Stimulated activated CD8-positive, alpha-beta memory T cell treated with anti-CD3 and anti-CD28 coated beads, Interleukin-4, amount 100 ng/mL, for 48 hours (primary cell): ENCODE measurements at places on chromosomes 1 and 21.

DNA sequence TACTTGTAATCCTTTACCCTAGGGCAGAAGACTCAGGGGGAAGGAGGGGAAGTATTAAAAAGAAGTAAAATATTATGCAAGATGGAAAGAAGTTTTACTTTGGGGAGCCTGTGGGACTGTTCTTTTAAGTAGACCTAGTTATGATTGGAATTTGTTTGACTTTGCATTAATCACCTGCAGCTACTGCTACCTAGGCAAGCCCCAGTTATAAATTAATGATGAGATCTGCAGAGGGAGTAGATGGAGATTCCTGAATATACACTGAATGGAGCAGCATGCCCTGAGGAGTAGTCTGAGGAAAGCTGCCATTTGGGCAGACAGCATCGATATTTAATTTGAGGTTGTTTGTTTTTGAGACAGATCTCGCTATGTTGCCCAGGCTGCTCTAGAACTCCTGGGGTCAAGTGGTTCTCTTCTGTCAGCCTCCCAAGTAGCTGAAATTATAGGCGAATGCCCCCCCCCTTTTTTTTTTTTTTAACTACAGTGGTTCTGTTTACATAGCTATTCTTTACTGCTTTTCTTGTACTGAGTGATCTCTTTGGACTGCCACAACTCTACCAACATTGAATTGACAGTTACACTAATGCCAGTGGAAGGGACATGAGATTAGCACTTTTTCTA lies 81.4 kb upstream of the SERTAD4 start:
- DNase-seq, result no peak

DNA sequence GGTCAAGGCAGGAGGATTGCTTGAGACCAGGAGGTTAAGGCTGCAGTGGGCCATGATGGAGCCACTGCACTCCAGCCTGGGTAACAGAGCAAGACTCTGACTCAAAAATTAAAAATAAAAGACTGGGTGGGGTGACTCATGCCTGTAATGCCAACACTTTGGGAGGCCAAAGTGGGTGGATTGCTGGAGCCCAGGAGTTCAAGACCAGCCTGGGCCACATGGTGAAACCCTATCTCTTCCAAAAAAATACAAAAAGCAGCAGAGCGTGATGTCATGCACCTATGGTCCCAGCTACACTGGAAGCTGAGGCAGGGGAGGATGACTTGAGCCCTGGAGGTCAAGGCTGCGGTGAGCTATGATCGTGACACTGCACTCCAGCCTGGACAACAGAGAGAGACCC lies 44.4 kb upstream of the COX20 start:
- no peak for DNase-seq

GRCh38 chr1:192675716-192676115 lies 39.8 kb downstream of the RGS13 start:
- DNase-seq, result no peak

GRCh38 chr1:47630346-47630745 lies 192.5 kb downstream of the FOXD2 start:
- no peak for DNase-seq

- DNase-seq, result no peak
Measured at GRCh38 chr1:51549016-51549619, 30.1 kb upstream of the EPS15 start.

GRCh38 chr1:191558379-191558778 lies 599.9 kb upstream of the RGS18 start:
- no peak for DNase-seq

GRCh38 chr21:21332492-21332891 lies 334.3 kb downstream of the NCAM2 start:
- DNase-seq, result no peak

DNA sequence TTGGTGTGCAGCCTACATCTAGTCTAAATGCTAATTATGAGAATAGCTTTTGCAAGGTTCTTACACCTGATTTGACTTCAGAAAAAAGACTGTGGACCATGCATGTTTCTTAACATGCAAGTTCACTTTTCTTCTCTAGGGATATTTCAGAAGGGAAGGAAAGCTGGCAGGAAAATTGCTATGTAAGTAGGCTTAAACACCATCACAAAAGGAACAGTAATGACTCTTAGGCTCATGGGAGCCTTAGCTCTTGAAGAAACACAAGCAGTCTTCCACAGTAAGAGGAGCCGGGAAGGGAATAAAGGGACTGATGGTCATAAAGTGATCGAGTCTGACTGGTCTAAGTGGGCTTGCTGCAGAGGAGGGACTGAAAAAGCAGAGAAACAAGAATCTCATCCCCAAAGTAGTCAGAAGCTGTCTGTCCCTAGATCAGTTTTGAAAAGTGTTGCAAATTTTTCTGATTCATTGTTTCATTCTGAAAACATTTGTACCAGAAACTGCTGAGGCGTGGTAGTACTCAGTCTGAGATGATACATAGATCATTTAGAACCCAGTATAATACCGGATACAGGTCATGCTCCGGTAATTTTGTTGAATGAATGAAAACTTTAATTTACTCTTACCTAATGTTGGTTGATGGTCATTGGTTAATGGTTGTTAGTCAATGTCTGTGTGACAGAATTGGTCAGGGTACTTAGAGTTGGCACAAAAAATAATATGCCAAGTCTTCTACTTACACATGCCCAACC lies 40.9 kb downstream of the SMYD2 start:
- DNase-seq, result no peak

- no peak for DNase-seq
Measured at GRCh38 chr1:219792337-219793021, 135.9 kb downstream of the SLC30A10 start.

DNA sequence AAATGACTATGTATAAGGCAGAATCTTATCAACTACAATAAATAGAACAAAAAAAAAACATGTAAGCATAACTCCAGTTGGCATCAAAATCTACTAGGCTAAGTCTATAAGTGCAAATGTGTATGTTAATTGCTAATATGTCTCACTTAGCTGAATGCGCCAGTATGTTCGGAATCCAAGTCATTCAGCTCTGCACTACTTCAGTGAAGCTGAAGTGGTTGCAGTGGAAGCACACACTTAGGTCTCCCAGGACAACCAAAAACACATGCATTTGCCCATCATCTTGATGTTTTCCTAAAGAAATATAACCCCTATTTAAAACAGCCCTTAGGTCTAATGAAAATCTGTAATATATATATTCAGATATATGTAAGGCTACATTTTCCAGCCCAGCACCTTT lies 41.0 kb upstream of the RGS2 start:
- no peak for DNase-seq

- no peak for DNase-seq
Measured at GRCh38 chr21:15058854-15059263, 5.9 kb downstream of the NRIP1 start.

DNA sequence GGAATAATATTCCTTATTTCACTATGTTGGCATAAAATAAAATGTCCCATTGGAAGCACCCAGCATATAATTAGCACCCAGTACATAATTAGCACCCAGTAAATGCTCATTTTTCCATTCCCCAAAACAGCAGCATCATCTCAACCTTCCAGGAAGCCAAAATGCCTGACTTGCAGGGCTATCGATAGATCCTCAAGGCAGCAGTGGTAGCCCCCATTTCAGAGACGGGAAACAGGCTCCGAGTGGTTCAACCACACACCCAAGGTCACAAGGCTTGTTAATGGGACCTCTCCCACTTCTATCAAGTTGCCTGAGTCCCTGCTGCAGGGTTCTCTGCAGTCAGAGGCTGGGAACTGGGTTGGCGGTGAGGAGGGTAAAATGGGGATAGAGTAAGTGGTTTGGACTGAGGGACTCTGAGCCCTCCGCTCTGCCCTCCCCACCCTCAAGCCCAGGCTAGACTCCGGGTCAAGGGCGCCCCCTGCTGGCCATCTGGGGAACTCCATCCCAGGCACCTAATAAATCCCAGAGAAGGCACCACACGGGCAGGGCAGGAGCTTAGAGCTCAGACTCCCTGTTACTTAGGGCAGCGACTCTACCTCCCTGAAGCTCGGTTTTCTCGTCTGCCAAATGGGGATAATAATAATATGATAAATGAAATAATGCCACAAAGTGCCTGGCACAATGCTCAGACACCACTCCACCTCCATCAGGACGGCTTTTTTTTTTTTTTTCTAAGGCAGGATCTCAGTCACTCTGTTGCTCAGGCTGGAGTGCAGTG lies 21.9 kb upstream of the LAPTM5 start:
- peak; percentile 99 for DNase-seq
